ENCODE measurements at places on chromosomes 3 and 15.

DNA sequence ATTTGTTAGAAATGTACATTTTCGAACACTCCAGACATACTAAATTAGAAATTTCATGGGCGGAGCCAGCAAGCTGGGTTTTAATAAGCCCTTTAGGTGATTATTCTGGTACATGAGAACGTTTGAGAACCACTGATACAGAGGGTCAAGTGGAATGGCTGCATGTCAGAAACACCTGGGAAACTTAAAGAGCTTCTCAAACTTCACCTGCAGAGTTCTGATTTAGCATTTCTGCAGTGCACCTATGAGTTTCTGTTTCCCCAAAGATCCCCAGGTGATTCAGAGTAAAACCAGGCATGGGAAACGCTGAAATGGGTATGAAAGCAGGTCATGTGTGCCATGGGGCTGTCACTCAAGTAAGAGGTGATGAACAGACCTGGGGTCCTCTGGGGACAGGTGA is 68.1 kb downstream of the TMEM266 start:
- DNase-seq = no peak

- no peak for DNase-seq
Observed at GRCh38 chr3:132854856-132855535, 132.8 kb upstream of the NPHP3 start.

- DNase-seq = no peak
Observed at GRCh38 chr15:55499151-55499550, 8.9 kb downstream of the DNAAF4 start.

DNA sequence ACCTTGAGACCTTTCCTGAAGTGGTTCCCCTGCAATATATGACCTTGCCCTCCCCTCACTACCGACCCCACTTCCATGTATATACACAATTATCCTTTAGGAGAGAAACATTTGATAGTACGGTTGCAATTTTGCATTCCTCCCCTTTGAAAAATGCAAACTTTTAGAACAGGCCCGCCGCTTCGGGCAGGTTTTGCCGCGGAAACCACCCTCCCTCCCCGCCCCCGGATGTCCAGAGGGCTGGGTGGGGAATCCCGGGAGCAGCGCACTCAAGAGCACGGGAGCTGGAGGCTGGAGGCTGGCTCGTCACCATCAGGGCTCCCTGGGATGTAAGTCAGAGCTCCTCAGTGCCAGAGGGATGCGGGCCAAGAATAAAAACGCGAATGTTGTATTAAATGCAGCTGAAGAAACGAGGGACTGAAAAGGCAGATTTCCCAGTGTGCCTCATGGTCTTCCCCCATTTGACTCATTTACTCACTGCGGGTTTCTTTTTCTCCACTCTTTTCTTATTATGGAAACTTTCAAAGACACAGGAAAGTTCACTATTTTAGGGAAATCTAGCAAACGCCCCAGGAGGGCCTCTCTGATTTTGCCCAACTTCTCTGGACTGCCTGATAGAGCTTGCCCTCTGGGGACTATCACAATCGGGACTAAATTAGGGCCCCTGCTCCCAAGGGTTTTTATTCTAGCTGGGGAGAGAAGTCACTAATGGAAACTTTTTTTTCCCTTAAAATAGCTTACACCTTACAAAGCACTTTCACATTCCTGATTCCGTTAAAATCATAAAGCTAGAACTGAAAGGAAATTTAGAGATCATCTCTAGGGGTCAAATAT is 2.9 kb upstream of the USP3 start:
- DNase-seq = peak; percentile 93

DNA sequence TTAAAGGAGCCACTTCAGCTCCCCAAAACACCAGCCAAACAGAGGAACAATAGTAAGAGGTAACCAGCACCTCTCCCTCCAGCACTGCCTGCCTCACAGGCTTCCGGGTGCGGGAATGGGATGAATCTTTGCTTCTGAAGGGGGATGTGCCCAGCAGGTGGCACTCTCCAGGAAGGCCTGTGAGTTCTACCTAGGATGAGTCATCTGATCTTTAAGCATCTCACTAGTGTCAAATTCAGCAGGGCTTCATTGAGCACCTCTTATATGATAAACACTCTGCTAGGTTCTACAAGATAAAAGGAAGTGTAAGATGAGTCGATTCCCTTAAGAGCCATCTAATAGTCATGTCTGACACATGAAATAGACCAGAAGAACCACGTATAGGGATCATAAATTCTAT is 237.4 kb upstream of the UMPS start:
- DNase-seq = no peak

- no peak for DNase-seq
Observed at GRCh38 chr15:63287109-63287508, 9.7 kb downstream of the APH1B start.

Measured in upper lobe of left lung (tissue), 6 donors.